ENCODE measurements at places on chromosomes 2 and 18.

DNA sequence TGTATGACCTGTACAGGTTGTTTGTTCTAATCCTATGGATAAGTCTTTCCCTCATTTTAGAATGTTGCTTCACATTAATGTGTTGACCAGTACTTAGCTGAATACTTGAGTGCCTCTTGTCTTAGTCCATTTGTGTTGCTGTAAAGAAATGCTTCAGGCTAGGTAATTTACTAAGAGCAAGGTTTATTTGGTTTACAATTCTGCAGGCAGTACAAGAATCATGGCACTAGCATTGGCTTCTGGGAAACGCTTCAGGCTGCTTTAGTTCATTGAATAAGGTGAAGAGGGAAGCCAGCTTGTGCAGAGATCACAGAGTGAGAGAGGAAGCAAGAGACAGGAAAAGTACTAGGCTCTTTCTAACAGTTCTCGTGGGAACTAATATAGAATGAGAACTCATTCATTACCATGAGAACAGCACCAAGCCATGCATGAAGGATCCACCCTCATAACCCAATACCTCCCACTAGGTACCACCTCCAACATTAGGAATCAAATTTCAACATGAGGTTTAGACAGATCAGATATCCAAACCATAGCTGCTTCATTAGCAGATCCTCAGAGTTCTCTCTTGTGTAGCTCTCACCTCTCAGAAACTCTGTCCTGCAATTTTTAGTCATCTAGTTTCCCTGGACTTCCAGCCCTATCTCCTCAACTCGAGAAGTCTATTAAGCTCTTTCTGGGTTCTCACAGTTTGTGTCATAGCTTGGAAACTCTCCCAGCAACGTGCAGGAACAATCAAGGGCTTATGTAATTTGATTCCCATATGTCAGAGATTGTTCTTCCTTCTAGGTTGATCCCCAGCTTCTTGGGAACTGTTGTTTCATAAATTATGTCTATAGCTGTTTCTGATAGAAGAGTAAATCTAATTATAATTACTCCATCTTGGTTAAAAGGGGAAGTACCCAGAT lies 2082.3 kb upstream of the CELF4 start:
- no peak for DNase-seq

- DNase-seq, result no peak
Measured at GRCh38 chr2:121873864-121874263, 118.4 kb downstream of the TSN start.

DNA sequence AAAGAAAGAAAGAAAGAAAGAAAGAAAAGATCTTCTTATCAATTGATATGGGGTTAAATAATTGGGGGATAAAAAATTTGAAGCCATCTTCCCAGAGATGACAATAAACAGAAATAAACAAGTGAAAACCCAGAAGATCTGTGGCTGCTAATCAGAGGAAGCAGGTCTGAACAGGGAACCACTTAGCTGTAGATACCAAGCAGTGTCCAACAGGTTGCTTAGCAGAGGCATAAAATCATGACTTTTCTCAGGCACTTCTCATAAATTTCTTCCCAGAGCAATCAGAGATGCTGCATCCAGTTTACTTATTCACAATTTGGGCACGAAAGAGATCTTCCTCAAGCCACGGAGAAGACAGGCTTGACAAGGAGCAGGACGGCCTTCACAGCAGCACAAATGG lies 5.7 kb upstream of the LPIN1 start:
- DNase-seq, result no peak

GRCh38 chr18:50842846-50843245 lies 23.0 kb upstream of the MRO start:
- DNase-seq, result no peak

GRCh38 chr2:152456262-152456661 lies 121.3 kb downstream of the FMNL2 start:
- no peak for DNase-seq

DNA sequence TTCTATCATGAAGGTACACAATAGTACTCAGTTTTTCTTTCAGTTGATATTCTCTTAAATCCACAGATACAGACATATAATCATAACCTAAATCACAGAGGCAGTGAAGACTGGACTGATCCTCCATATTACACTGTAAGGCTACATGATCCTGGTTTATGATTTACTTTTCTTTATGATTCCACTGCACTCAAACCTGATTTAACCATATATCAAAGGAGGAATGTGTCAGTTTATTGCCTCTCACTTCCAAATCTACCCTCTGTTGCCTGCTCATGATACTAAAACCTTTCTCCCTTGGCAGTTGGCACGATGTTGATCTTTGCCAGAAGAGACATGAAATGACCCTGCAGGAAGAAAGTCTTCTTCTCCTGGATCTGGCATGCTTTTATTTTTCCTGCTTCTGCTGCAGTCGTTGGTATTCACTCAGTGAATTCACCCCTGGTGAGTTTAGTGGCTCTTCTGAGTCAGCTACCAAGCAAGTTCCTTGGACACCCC lies 426.4 kb downstream of the MBD2 start:
- no peak for DNase-seq

GRCh38 chr2:174794851-174795374 lies 30.6 kb upstream of the CHRNA1 start:
- DNase-seq, result no peak

GRCh38 chr2:79512442-79513401 lies at the start of gene CTNNA2:
Gene CTNNA2 (plus strand): TSS chr2:79513051.
- peak; percentile 33 for DNase-seq

DNA sequence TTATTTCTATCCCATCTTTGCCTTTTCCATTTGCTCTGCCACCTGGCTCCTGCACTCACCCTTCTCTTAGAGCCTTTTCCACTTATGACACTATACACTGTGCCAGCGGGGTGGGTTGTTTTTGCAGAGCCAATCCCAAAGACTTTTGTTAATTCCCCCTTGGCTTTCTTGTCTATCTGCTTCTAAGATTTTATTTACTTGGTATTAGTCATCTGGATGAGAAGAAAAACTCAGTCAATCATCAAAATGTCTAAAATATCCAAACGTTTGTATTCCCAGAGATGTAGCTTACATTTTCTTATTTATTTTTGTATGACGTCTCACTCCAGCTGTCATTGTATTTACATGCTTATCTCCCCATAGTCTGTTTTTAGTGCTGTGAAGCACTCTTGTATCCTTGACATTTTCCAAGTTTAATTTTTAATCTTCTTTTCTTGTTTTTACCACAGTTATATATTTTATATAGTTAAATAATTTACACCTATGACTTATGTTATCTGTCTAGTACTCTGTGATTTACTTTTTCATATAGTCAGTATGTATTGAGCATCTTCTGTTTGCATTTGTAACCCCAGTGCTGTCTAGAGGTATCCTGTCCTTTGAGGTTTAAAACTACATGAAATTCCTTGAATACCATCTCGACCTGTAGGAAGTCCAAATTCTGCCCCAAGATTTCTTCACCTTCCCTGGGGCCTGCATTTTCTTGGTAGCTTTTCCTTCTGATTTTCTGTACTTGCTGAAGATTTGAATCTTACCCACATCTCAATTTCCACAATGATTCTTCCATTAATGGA lies 55.1 kb downstream of the COL4A3 start:
- no peak for DNase-seq

DNA sequence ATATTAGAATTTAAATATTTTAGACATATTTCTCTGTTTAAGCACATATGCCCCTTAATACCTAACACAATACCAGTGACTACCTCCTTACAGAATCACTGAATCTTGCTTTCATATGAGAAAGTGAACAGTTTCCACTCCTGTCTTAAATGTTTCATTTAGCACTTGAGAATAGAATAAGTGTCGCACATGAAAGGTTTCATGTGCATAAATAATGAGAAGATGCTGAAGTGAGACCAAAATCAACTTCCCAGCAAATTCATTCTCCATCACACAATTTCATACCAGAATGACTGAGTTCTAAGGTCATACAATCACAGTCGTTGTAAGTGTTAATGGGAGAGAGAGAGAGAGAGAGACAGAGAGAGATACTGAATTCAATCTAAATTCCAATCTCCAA lies 51.2 kb downstream of the ATIC start:
- DNase-seq, result no peak

- no peak for DNase-seq
Measured at GRCh38 chr2:30209227-30209626, 22.1 kb upstream of the LBH start.

GRCh38 chr18:23236876-23237468 lies 101.7 kb downstream of the CABLES1 start:
- no peak for DNase-seq

GRCh38 chr2:136787970-136788369 lies 22.6 kb downstream of the THSD7B start:
- no peak for DNase-seq

DNA sequence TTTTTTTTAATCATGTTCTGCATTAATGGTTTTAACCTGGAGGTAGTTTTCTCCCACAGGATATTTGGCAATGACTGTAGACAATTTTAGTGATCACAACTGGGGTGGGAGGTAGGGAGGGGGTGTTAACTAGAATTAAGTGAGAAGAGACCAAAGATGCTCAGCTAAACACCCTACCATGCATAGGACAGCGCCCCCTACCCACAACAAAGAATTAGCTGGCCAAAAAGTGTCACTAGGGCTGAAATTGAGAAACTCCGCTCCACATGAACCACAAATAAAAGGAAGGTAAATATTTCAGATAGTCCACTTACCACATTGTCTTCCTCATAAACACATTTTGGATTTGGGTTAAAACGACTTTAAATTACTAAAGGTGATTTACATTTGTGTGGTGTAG lies 942.6 kb downstream of the SUCLG1 start:
- DNase-seq, result no peak

GRCh38 chr2:215425021-215425782 lies 10.7 kb downstream of the FN1 start:
- no peak for DNase-seq

- DNase-seq, result no peak
Measured at GRCh38 chr2:217313386-217313785, 453.5 kb upstream of the TNP1 start.

DNA sequence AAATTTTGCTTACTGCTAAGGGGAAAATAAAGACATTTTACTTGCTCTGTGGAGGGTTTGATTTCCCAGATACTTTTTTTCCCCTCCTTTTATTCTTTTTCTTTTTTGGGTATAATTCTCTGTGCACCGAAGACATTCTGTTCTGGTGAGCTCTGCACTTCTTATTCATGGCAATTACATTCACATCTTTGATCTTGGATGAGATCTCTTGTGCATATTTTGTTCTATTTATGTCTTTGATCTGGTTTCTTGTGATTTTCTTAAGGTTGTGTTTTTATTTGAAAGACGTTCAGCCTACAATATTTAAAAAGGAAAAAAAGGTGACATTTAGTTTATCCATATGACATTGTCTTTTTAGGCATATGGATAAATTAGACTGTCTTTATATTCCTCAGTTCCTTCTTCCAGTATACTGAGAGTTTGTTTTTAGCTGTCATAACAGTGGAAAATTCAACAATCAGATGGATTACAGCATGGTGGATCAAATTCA lies 33.7 kb upstream of the EPHA4 start:
- no peak for DNase-seq

DNA sequence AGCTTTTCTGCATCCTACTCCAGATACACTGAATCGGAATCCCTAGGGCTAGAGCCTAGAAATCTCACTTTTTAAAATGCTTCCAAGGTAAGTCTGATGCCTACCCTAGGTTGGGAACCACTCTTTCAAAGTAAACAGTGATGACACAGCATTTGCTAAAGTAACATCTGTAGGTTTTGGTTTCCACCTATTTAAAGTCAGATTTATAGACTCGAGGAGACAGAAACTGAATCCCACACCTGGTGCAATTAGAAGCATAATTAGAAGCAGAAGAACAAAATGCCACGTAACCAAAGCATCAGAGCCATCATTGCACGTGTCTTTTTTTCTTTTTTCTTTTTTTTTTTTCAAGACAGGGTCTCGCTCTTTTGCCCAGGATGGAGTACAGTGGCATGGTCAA lies 40.9 kb downstream of the PDK1 start:
- no peak for DNase-seq

DNA sequence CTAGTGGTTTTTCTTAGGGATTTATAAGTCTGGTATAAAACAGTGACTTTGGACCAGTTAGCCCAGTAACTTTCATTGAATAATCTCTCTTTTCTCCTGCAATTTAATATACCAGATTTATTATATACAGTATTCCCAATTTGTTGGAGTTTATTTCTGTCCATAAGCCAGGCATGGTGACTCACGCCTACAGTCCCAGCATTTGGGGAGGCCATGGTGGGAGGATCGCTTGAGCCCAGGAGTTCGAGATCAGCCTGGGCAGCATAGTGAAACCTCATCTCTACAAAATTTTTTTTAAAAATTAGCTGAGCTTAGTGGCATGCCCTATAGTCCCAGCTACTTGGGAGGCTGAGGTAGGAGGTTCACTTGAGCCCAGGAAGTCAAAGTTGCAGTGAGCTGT lies 26.7 kb downstream of the CNNM4 start:
- no peak for DNase-seq

GRCh38 chr2:3451926-3452671 lies 67.2 kb downstream of the ADI1 start:
- DNase-seq, result no peak

- no peak for DNase-seq
Measured at GRCh38 chr2:202769201-202769600, 102.4 kb downstream of the ICA1L start.

- no peak for DNase-seq
Measured at GRCh38 chr2:168002021-168002553, 245.3 kb downstream of the STK39 start.

GRCh38 chr2:28635191-28635611 lies 116.4 kb upstream of the PPP1CB start:
- DNase-seq, result no peak

DNA sequence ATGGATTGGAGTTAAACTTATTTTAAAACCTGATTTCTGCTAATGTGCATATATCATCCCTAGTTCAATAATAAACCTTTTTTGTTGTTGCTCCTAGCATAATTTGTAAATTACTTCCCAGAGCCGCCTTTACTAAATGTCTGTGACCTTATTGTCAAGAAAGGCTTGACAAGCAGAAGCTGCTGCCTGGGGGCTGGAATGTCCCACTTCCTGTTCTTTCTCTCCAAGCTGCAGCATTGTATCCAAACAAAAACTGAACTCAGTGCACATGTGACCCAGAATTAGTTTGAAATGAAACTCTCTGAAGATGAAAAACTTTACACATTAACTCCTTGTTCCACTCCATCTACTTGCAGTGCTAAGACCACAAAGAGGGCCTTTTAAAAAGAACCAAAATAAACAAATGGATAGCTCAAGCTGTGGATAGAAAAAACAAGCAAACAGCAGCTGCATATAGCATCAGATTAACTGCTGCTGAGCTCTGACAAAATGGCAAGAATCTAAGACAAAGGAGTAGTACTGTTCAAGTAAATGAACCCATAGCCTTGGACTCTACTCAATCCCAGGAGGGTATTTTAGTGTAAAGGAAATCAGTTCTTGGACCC lies 99.8 kb upstream of the NEUROD1 start:
- no peak for DNase-seq
